NCI-H1105 treated with DMSO at 0.1 percent for 48 hours (cell line): ENCODE measurements at places on chromosomes 5 and 9.

DNA sequence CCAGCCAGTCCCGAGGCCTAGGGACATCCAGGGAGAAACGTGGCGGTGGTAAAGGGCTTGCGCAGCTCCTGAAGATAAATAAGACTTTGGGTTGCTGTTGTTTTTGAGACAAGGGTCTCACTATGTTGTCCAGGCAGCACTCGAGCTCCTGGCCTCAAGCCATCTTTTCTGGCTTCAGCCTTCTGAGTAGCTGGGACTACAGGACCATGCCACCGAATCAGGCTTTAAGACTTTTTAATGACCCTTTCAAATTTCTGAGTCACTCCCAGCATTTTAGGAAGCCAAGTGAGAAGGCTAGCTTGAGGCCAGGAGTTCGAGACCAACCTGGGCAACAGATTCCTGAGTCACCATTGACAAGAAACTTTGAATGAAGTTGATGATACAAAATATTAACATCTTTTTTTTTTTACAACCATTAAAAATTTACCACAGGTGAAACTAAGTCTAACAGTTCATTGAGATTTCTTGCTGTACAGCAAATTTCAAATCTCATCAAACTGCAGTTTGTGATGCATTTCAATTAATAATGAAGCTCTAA, 817 bp upstream of the GNE start:
- no peak for DNase-seq

GRCh38 chr5:10293907-10294662, 13.6 kb downstream of the CMBL start:
- DNase-seq, result no peak

GRCh38 chr9:114737118-114737517, 55.1 kb upstream of the TEX48 start:
- DNase-seq, result no peak

GRCh38 chr5:172493906-172494305, 39.6 kb upstream of the SH3PXD2B start:
- DNase-seq, result no peak

- no peak for DNase-seq
Measured at GRCh38 chr9:114342755-114343440, 13.2 kb downstream of the ORM2 start.

DNA sequence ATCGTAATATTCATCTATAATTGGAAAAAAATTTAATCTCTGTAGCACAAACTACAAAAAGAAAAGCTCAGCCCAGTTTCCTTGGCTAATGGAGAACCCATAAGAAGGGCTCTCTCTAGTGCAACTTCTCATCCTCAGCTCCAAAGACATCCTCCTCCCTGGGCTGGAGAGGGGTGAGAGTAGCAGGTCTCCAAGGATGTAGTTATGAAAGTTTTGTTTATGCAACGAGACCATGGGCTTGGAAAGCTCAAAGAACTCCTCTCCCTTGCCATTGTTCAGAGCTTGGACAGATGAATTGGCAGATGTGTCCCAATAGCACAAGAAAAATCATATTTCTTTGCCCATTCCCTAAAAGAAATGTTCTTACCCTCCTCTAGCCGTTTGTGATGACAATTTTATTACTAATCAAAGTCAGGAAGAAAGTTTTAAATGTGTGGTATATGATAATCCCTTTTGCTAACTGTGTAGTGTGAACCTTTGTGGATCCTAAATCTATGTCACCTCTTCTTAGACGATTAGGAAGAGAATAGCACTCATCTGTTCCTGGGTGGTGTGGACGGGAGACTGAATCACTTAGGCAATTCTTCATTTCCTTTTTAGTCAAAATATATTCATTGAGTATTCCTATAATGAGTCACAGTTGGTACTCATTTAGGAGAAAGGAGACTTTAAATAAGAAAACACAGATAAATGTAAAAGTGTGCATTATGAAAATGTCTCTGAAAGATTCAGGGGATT, 52.2 kb downstream of the GARNL3 start:
- no peak for DNase-seq

DNA sequence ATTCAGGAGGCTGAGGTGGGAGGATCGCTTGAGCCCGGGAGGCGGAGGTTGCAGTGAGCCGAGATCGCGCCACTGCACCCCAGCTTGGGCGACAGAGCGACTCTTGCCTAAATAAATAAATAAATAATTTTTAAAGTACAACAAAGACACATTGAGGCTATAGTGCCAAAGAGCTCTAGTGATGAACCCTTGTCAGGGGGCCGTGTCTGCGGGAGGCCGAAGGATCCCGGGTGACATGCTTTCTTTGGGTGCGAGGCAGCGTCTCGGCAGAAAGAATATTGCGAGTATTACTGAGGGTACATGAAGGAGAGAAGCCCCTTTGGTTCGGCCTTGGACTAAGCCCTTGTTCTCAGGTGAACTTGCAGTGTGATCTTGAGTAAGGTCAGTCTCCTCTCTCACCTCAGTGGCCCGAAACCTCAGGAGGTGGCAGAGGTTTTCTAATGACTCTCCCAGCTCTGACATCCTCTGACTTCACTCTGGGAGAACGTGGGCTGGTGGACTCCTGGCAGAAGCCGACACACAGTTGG, 397 bp upstream of the RECK start:
- DNase-seq, result no peak

DNA sequence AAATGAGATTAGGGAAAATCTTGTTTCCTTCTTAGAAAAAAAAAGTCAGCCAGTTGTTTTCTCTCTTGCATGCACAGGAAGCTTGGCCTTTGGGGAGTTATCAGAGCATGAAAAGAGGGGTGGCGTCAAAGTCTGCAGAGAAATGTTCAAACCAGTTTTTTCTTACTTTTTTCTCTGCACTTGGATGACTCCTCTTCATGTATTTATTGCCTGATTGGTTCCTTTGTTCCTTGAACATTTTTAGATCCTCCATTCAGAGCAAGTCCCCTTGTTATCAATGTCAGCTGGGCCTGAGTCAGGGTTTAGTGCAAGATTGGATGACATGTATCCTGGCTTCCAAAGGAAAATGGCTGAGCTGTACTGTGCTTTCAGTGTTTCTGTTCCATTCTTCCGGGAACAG, 392.6 kb upstream of the BRINP1 start:
- no peak for DNase-seq

DNA sequence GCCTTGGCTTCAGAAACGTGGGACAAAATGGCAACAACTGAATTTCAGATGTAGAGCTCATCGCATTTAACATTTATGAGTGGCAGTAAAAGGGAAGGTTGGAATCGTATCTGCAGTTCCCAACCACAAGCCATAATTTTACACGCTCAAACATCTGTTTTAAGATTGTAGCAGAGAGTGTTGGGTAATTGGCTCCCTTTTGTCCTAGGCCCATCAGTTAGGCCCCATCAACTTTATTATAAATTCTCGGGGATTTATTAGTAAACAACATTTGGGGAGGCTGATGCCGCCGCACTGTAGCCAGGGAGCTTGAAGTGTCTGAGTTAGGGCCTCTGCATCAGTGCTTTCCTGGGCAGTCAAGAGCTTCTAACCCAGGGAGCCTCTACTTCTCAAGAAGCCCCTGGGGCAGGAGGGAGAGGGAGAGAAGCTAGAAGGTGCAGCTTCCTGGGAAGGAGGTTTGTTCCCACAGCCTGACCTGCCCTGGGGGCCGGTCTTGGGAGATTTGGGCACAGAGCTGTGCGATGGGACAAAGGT, 66.2 kb downstream of the HSPA4 start:
- DNase-seq, result no peak

DNA sequence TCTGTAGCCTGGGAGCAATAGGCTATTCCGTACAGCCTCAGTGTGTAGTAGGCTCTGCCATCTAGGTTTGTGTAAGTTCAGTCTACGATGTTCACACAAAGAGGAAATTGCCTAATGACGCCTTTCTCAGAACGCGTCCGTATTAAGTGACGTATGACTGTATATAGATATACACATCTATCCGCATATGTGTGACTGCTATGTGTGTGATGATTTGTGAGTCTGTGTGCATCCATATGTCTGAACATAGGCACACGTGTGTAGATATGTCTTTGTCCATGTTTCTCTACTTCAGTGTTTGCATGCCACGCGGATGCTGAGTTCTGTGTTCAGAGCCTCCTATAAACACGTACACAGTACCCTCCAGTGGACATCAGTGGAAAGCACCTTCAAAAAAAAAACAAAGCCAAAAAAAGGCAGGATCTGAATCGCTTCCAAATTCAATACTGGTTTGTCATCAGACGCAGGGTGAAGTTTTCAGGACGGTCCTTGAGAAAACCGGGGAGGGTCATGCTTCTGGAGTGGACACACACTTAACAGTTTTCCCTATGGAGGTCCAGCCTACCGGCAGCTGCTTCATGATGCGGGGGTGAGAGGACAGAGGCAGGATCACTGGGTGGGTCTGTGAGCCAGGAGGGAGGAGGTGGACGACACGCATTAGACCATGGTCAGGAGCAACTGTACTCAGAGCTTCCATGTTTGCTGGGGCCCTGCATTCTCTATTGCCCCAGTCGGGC, 29.5 kb upstream of the ALDH1B1 start:
- peak; percentile 51 for DNase-seq

DNA sequence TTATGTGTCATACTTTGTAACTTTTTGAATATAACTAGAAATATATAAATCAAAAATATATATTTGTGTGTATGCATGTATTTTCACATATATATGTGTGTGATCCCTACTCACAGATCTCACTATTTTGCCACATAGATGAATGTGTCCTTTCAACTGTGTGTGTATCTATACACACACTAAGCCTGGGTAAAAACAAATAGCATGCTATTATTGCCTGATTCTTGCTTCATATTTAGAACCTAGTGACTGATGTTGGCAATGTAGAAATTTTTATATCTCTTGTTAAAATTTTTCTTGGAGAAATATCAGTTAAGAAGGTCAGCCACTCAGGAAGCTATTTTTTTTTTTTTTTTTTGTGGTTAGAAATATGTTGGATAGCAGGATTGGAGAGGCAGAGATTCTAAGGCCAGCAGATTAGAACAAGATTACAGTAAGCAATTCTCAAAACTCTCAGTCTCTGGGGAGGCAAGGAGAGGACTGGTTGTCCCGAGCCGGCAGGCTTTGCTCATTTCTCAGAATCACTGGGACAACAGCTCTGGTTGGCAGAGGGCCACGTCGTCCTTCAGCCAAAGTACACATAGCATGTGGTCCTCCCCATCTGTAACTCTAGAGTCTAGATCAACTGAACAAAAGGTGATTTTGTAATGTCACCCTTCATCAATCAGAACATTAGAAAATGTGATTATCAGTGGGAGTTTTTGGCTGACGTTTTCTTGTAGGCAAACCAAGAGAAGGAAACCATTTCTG, 19.7 kb downstream of the C6 start:
- no peak for DNase-seq

DNA sequence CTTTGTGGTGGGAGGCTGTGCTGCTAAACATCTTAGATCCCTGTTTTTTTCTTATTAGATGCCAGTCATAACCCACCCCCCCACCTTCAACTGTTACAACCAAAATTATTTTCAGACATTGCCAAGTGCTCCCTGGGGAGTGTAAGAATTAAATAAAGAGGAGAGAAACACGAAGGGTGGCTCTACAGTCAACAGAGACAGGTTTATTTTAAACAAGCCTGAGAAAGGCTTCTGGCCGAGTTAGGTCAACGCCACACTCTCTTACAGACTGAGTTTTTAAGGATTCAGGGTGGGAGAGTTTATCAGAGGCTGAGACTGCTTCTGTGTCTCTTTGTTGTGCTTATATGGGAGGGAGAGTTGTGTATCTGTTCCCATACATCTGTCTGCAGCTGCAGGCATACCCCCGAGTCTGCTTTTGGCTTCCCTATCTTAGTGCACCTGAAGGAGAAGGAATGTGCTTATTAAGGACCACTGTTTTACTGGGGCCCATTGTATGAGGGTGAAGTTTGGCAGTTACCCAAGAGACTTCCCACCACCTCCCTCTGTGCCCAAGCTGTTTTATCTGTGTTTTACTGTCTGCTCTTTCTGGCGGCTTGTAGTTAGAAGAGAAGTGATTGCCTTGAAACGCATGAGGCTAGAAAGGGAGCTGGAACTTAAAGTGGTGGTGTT, 11.4 kb upstream of the GDA start:
- DNase-seq, result no peak

- no peak for DNase-seq
Measured at GRCh38 chr5:171431251-171431777, 11.9 kb downstream of the FGF18 start.

DNA sequence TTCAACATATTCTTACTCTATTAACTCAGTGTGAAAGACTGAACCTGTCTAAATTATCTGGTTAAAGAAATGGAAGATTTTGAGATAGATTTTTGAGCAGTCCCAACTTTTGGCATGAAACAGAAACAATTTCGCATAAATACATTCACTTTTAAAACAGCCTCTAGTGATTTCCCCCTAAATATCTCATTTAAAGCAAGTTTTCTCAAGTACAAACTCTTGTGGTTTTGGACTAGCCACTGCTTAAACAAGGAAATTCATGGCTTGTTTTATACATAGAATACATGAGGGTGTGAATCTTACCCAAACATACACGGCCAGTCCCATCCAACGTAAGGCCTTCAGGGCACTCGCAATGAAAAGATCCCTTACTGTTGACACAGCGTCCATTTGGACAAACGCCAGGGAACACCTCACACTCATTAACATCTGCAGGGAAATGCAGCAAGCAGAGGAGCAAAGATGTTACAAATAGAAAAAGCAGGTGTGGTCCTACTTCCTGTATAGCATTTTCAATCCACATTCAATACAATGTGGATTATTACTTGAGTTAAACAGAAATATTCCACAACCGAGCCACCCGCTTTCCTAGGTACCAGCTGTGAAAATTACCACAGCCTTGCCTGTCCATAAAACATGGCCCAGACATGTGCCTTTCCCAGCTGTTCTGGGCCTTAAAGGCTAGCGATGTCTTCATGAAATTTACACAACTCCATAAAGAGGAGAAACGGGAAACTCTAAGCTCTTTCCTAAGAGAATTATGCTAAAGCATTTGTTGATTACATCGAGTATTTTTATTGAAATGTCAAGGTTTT, 188.8 kb downstream of the FBN2 start:
- peak; percentile 70 for DNase-seq

DNA sequence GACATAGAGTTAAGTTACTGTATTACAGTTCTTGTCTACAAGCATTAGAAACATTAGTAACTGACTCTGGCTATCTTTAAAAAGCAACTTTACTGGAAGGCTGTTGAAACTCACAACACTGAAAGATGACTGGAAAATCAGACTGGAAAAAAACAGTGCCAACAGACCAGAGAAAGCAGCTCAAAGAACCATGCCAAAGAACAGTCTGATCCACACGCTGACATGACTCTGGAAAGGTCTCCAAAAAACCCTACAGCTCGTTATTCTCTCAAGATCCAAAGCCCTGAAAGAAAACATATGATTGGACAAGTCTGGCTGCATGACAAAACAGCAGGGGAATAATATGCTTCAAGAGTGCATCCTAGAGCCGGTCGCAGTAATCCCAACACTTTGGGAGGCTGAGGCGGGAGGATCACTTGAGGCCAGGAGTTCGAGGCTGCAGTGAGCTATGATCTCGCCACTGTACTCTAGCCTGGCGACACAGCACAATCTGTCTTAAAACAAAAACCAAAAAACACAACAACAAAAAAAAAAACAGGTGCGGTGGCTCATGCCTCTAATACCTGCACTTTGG, 5.6 kb downstream of the GOLPH3 start:
- no peak for DNase-seq
